Caco-2 (cell line): ENCODE measurements at places on chromosomes 1 and 21. TPM values are rescaled to one million over a fixed set of nuclear protein-coding genes. Genes with fewer than 3 reads are reported as not detected.

DNA sequence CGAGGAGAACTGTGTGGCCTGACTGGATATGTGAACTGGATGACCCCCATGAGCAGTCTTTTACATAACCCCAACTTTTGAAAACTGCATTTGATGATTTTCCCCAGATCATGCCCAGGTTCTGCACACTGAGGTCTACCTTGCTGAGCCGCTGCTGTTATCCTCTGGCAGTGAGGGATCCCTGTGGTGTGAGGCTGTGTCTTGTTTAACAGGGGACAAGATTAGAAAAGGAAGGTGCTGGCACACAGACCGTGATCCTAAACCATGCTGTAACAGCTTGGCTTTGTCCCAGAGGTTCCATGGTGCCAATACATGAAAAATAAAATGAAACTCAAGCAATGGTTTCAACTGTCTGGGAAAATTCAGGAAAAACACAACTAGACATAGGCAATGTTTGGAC is 134.2 kb downstream of the ZZZ3 start:
- no peak for DNase-seq
- no peaks in the 10 kb centered on the region for H3K27me3 ChIP-seq
- no peak overlapping the region for H3K27ac ChIP-seq
- H3K4me3 ChIP-seq, result no peak overlapping the region

DNA sequence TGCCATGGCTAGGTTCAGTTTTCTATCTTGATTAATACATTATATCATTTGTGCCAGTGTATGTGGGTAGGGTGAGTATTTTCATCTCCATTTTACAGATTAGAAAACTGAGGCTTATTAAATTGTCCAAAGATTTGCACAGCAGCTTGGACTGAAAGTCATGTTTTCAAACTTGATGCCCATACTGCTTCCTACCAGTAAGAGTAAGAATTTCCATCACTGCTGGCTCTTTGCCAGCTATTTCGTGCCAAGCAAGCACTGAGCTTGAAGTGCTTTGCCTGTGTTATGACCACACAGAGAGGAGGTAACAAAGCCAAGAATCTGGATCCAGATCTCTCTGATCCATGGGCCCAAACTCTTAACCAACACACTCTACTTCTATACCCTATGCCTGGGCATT is 295.0 kb downstream of the VAV3 start:
- no peak for DNase-seq
- H3K27ac ChIP-seq, result no peak overlapping the region
- no peak overlapping the region for H3K4me3 ChIP-seq
- no peaks in the 10 kb centered on the region for H3K27me3 ChIP-seq
- H3K36me3 ChIP-seq, result no peaks in the 10 kb centered on the region

DNA sequence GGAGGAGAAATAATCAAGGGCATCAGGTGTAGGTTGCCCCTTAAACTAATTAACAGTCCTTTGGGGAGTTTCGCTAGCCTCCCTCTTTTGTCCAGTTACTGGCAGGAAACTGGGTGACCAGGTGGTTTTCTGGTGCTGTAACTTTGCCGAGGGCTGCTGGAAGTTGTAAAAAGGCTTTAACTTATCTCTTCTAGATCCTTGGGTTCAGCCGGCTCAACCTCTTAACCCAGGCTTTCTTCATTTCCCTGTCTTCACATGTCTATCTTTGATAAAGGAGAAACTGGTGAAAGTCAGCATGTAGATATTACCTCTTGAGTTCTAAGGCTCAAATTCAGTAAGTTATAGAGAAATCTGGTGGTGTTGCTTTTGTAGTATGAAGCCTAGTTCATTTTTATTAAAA is 289.7 kb upstream of the NRIP1 start:
- DNase-seq, result no peak
- no peaks in the 10 kb centered on the region for H3K4me1 ChIP-seq
- H3K4me3 ChIP-seq, result no peak overlapping the region
- no peak overlapping the region for H3K27ac ChIP-seq

DNA sequence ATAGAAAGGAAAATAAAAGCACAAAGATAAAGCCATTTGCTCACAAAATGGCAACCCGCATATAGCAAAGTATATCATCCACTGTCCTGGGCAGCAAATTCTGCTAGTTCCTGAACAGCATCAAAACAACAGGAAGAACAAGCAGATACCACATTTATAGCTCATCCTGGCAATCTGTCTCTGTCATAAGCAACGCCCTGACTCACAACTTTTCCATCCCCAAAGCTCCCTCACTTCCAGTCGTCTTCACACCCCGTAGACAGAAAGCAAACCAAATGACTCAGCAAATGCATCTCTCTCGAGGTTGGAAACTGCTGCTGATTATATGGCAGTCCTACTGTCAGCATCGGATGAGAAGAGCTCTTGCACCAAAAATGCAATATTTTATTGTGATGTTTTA is 65.8 kb downstream of the AK5 start:
- H3K4me1 ChIP-seq, result no peaks in the 10 kb centered on the region
- DNase-seq, result no peak
- H3K27me3 ChIP-seq, result no peaks in the 10 kb centered on the region
- no peaks in the 10 kb centered on the region for H3K36me3 ChIP-seq
- H3K27ac ChIP-seq, result no peak overlapping the region

DNA sequence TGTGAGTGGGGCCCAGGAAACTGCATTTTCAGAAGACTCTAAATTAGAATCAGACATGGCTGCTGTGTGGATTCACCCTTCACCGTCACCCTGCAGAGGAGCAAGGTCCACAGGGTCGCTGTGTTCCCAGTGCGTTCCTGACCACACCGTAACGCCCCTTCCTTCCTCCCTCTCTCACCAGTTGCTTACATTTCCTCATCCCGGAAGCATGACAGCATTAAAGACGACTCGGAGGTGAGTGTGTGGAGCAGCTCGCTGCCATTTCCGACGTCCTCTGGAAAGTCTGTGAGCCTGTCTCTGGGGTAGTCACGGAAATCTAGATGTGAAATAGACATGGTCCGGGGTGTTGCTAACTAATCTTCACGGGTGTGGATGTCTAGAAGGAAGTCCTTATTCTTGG is 45.9 kb downstream of the FAAP20 start:
- no peak overlapping the region for H3K4me3 ChIP-seq
- H3K4me1 ChIP-seq, result no peaks in the 10 kb centered on the region
- peaks cover 2% of the 10 kb centered on the region for H3K36me3 ChIP-seq
- H3K27ac ChIP-seq, result no peak overlapping the region

- H3K4me1 ChIP-seq, result no peaks in the 10 kb centered on the region
- H3K27ac ChIP-seq, result no peak overlapping the region
- H3K4me3 ChIP-seq, result no peak overlapping the region
- DNase-seq, result no peak
- H3K27me3 ChIP-seq, result no peaks in the 10 kb centered on the region
These were observed 703 bp upstream of the KRTAP12-1 start for GRCh38 chr21:44682580-44683151.

DNA sequence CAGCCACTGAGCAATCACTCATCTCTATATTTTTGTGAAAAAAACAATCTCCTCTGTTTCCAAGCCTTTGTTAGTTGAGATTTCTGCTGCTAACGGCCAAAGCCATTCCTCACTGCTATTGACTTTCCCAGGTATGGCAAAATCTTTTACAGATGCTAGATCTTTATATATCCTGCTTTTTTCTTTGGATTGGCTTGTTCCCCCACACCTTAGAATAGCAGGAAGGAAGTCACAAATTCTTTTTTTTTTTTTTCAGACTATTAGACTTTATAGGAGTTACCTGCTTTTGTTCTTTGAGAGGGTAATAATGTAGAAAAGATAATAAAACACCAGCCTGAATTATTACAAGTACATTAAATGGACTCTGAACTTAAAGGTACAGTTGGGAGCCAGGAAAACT is 24.2 kb downstream of the SYF2 start:
- H3K4me3 ChIP-seq, result no peak overlapping the region
- DNase-seq, result no peak
- H3K27ac ChIP-seq, result no peak overlapping the region
- H3K4me1 ChIP-seq, result peaks cover 19% of the 10 kb centered on the region
- no peaks in the 10 kb centered on the region for H3K27me3 ChIP-seq
- H3K36me3 ChIP-seq, result no peaks in the 10 kb centered on the region

- no peak overlapping the region for H3K27ac ChIP-seq
- H3K4me1 ChIP-seq, result peaks cover 41% of the 10 kb centered on the region
- no peak for DNase-seq
- H3K27me3 ChIP-seq, result no peaks in the 10 kb centered on the region
- H3K4me3 ChIP-seq, result no peak overlapping the region
These were observed 62.3 kb downstream of the COL18A1 start for GRCh38 chr21:45467221-45467779.

DNA sequence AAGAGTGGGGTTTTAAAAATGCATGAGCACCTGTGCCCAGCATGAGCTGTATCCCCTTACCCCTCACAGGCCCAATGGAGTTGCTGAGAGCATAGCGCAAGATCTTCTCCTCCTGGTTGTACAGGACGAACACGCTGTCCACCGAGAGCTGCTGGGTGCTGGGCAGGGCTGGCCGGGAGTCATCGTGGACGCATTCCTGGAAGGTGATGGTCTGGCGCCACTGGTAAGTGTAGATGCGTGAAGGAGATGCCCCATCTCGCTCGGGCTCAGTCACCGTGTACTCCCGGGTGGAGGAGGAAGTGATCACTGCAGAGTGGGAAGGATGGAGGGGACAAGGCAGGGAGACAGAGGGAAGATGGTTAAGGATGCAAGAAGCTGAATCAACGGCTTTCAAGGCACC is 39.1 kb downstream of the NID1 start:
- H3K4me1 ChIP-seq, result no peaks in the 10 kb centered on the region
- H3K36me3 ChIP-seq, result peaks cover 1% of the 10 kb centered on the region; the same call in 1 of the 2 replicates
- no peaks in the 10 kb centered on the region for H3K27me3 ChIP-seq
- H3K27ac ChIP-seq, result no peak overlapping the region

- peaks cover 9% of the 10 kb centered on the region; the same call in 1 of the 2 replicates for H3K4me1 ChIP-seq
- no peak for DNase-seq
- H3K36me3 ChIP-seq, result no peaks in the 10 kb centered on the region
- no peak overlapping the region for H3K4me3 ChIP-seq
- H3K27me3 ChIP-seq, result no peaks in the 10 kb centered on the region
- no peak overlapping the region for H3K27ac ChIP-seq
These were observed 12.5 kb downstream of the FOXJ3 start for GRCh38 chr1:42322577-42322976.

GRCh38 chr1:223860051-223860622 is 14.4 kb upstream of the TP53BP2 start:
- no peak overlapping the region for H3K27ac ChIP-seq
- DNase-seq, result no peak
- 0 out of 2 replicates have a peak, but pooled peaks cover 5% of the 10 kb centered on the region for H3K4me1 ChIP-seq
- no peak overlapping the region for H3K4me3 ChIP-seq

Gene RAB25
- 138 and 141 TPM in 2 replicates for total RNA-seq

Gene CD5L
- not detected in 2 replicates for total RNA-seq
